ENCODE measurements at places on chromosomes 11 and 22. TPM values are rescaled to one million over a fixed set of nuclear protein-coding genes. Genes with fewer than 3 reads are reported as not detected.
A peak's percentile ranks its signal among the peaks of the same experiment; 100 is the strongest.

- DNase-seq: peak; percentile 45
Observed at GRCh38 chr11:93822359-93822758, 28.1 kb downstream of the VSTM5 start.

MS4A1 gene
- total RNA-seq: not detected

- peak; percentile 11 for DNase-seq
Observed at GRCh38 chr11:76410851-76411357, 29.8 kb downstream of the GVQW3 start.

DNA sequence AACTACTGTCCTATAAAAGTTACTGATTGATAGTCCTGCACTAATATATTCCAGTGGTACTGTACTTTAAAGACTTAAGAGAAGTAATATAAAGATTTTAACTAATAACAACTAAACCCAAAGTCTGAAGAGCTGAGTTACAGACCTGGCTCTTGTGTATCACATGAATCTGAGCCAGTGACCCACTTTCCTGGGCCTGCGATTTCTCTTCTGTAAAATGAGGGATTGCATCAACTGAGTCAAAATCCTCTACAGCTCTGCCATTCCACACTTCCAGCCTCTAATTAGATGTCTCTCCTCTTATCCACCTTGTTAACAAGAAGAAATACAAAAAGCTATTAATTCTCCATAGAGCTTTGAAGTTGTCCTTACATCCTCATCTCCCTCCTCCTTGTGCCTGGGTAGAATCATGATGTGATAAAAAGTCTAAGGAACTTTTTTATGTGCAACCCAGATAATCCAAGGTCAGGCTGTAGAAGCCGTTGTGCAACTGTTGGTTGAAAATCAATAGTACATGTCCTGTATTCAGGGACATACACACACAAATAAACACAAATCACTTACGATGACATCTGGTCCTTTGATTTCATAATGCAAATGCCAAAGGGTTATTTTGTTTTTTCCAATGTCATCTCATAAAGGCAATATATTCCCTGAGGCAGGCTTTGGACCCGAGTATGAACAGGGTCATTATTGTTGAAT, 410.3 kb downstream of the KCNA4 start:
- no peak for DNase-seq

- no peak for DNase-seq
Observed at GRCh38 chr11:114416441-114416961, 16.0 kb downstream of the RBM7 start.

LRRC4C gene
- total RNA-seq: not detected

SESN3 gene
- total RNA-seq: 2.1 TPM

DNA sequence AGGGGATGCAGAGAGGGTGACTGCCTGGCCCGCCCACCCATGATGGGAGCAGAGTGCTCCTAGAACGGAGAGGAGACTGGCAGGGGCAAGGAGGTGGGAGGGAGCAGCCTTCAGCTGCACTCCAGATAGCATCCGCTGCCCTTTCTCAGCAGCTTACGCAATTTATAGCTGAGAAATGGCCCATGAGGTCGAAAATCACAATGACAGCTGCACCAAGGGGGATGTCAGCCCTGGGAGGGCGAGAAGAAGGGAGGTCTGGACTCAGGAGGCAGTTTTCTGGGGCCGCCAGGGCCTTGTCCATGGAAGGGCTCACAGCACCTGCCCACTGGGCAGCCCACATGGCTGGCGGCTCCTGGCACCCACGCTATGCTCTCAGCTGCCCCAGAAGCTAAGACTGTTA, 17.6 kb upstream of the MOB2 start:
- DNase-seq: no peak

DNA sequence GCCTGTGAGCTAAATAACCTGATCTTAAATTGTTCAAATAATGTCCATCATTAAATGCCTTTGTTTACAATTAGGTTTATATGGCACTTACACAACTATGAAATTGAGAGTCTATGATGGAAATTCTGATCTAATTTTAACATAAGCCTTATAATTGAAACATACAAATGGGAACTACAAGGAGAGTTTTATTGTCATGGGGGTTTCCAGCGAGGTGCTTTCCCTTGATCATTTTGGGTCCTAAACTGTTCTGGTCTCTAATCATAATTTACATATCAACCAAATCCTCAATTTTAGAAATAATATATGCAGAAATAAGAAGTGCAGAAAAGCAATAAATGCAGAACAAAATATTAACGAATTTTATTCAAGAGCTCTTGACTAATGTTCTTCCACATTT, 44.9 kb downstream of the RRAS2 start:
- no peak for DNase-seq

DNA sequence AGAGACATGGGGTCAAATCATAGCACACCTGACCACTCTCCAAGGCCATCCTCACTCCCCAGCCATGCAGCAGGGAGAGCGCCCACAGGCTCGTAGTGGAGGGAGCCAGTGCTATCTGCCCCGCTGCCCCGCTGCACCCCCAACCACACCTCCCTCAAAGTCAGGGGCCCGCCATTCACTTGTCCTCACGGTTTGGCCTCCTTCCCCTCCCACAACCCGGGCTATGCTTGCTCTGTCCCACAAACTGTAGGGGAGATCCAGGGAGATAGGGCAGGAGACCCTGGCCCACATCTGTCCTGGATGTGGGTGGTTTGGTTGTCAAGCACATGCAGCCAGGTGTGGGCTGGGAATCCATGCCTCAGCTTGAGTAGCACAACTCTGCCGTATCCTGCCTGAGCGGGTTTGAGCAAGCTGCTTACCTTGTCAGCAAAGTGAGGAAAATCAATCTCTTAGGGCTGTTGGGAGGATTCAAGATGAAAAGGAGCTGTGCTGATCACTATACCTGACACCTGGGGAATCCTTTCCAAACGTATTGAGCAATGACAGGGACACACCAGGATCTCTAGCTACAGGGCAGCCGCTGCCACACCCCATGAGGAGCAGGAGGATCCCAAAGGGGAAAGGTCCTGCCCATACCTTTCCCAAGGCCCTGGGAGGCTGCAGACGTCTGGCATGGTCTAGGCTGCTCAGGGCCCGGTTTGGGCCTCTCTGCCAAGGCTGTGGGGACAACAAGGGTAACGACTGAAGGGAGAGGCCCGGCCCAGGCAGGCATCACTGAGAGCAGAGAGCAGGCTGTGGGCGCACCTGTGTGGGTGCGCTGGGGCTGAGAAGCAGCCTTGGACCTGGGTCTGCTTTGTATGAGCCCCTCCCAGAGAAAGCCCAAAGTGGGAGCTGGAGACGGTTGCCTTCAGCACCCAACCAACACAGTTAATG, 23.3 kb downstream of the KCNJ5 start:
- DNase-seq: no peak

- DNase-seq: no peak
Observed at GRCh38 chr22:49705972-49706352, 121.7 kb downstream of the BRD1 start.

RAPSN gene
- total RNA-seq: not detected

DNA sequence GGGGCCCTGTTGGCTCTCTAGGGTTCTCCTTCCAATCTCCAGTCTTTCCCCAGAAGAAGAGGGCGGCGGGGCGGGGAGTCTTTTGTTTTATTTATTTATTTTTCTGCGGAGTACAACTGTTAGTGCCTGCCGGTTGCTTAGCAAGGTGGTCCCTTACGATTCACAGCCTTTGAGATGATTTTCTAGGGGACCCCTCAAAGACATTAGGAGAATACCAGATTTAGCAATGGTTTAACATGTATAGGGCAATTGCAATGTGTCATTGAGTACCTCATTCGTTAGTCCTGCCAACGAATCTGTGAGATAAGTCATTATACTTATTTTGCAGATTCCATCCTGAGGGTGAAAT, 307 bp upstream of the MRPL16 start:
- DNase-seq: no peak

- no peak for DNase-seq
Observed at GRCh38 chr22:42202048-42202447, 68.4 kb downstream of the TCF20 start.

GRCh38 chr11:44300844-44301563, 8.9 kb downstream of the ALX4 start:
- peak; percentile 16 for DNase-seq

- peak; percentile 96 for DNase-seq
Observed at GRCh38 chr22:42856865-42857704, at the start of gene ARFGAP3. TSS of gene ARFGAP3 (minus strand) at chr22:42857273. CDS start at chr22:42857182, 91 bp downstream.

- no peak for DNase-seq
Observed at GRCh38 chr22:46770726-46771125, 8.3 kb downstream of the TBC1D22A start.

DNA sequence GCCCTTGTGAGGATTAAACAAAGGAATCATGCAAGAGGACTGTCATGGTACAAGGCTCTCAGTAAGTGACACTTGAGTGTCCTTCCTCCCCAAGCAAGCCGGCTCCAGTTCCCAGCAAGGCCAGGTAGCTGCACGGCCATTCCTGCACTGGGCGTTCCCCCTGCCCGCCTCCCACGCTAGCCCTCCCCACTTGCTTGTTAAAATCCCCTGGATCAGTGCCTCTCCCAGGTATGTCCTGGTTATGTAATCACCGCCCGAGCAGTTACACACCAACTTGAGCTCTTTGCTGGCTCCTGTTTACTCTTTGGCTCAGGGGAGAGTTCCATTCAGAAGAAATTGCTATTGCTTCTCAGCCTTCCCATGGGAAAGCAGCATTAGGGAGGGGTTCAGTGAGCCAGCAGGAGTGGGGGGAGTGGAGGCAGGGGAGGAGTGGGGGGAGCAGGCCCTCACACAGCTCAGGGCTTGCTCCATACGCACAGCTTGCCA, 19.4 kb upstream of the MYEOV start:
- DNase-seq: no peak

POGLUT3 gene
- total RNA-seq: 1.8 TPM

PDHX gene
- 17.1 TPM for total RNA-seq
